Stomach (tissue), 19 donors: ENCODE measurements at places on chromosomes 3 and 15. TPM values are rescaled to one million over a fixed set of nuclear protein-coding genes. Genes with fewer than 3 reads are reported as not detected.

PP2D1 gene
- polyA plus RNA-seq: not detected

EPHA3 gene
- polyA plus RNA-seq: 0.46 TPM

ERICH6 gene
- polyA plus RNA-seq: not detected

SLC26A6 gene
- polyA plus RNA-seq: 31.4 TPM

TMEM266 gene
- 2.0 TPM for polyA plus RNA-seq

REC114 gene
- polyA plus RNA-seq: not detected

MYL3 gene
- 6.8 TPM for polyA plus RNA-seq

ZNF774 gene
- polyA plus RNA-seq: 1.2 TPM

GOLGA8S gene
- polyA plus RNA-seq: not detected

FBXO40 gene
- polyA plus RNA-seq: 0.06 TPM
